ENCODE measurements at places on chromosomes 2 and 18.
A peak's percentile ranks its signal among the peaks of the same experiment; 100 is the strongest.

DNA sequence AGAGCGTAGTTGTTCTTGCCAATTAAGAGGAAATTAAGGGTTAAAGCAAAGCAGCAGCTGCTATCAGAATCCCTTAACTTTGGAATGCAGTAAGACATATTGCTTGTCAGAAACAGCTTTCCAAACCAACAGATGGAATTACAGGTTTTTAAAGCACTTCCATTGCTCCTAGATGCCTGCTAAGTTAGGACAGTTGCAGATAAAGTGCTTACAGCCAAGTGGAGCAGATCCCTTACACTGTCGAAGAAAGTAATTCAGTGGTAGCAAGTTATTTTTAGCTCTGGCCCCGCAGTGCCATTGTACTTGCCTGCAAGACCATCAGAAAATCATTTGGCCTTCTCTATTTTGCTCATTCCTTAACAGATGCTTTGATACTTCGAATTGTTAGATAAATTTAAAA lies 5.4 kb downstream of the PDK1 start:
- DNase-seq = no peak

- DNase-seq = no peak
Measured at GRCh38 chr2:42960842-42961180, 168.4 kb upstream of the HAAO start.

DNA sequence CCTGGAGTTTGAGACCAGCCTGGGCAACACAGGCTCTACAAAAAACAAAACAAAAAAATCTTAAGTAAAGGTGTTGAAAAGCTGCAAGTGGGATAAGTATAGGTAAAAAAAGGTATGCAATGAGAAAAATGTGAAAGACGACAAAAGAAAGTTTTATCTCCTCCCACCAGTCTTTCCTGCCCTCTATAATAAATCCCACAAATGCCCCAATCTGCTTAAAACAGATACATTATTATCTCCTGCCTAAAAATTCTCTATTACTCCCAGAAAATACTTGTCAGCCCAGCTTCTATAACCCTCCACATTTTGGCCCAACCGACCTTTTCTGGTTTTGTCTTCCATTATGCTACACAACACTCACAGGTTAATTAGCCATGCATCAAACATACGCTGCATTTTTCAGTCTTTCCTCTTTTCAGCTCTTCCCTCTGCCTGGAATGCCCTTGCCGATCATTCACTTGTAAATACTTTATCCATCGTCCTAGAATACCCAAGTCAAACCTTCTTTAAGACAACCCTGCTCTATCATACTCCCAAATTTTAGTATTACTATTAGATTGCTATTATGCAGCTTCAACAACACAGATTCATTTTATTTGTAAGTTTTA lies 10.8 kb downstream of the ASXL2 start:
- DNase-seq = no peak

DNA sequence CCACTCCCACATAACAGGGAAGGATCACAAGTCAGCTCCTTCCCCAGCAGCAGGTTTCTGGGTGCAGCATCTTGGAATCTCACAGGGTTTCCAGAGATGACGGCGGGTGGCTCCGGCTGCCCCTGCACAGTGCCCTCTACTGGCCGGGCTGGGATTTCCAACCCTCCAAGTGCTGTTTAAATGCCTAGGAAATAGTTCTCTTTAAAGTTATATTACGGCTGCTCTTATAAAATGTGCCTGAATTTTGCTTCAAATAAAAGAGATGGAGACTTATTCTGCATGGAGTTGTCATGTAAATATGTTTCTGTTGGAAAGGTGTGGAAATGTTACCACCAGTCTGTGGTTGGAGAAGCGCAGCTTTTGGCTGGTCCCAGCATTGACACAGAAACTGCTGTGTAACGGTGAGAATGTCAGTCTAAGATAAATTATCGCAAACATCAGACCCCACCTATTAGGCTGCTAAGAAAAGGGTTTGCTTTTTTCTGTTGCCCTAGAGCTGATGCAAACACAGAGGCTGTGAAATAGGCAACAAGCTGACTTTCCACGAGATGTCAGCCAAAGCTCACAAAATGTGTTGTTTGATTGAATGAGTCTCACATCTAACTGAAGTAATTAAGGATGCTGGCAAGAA lies 3.3 kb upstream of the HJURP start:
- peak; percentile 67 for DNase-seq

GRCh38 chr2:182866461-182867406 lies at the start of gene FRZB:
TSS of gene FRZB (minus strand) at chr2:182866637. CDS start at chr2:182866552, 85 bp downstream.
- no peak for DNase-seq

- DNase-seq = no peak
Measured at GRCh38 chr18:44156126-44156525, 524.6 kb upstream of the SETBP1 start.

GRCh38 chr2:154161286-154161685 lies 289.6 kb downstream of the GALNT13 start:
- no peak for DNase-seq

GRCh38 chr2:23824777-23825212 lies 102.1 kb downstream of the ATAD2B start:
- DNase-seq = no peak

- peak; percentile 12 for DNase-seq
Measured at GRCh38 chr2:168490946-168491605, 35.0 kb downstream of the CERS6 start.

DNA sequence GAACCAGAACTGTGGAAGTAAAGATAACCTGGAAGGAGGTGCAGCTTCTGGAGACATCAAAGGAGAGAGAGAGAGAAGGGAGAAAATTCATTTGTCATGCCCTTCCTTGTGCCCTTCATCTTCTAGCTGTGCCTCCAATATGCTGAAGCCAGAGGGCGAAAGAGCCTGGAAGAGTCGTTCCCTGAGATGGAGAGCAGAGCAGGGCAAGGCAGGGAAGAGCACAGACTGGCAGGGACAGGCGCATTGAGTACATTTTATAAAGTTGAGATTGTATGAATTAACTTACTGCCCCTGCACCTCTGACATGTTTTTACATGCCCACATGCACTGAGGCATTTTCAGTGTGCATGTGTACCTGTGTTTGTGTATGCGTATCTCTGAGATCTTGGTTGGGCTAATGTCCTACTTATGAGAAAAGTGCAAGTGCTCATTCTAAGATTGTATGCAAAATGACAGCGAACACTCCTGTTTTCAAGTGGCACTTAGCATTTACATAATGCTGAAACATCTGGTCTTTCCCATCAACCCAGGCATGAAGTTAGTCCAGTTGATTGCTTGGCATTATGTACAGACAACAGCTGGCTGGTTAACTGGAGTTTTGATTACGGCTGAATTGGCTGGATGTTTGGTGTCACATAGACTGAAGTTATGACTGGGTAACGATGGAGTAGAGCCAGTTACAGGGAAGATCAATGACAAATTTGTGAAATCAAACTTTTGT lies 23.7 kb upstream of the MMADHC start:
- no peak for DNase-seq

GRCh38 chr18:75132931-75133525 lies 75.9 kb downstream of the PTGR3 start:
- DNase-seq = no peak

GRCh38 chr2:28381225-28382180 lies 11.2 kb upstream of the FOSL2 start:
- DNase-seq = no peak

DNA sequence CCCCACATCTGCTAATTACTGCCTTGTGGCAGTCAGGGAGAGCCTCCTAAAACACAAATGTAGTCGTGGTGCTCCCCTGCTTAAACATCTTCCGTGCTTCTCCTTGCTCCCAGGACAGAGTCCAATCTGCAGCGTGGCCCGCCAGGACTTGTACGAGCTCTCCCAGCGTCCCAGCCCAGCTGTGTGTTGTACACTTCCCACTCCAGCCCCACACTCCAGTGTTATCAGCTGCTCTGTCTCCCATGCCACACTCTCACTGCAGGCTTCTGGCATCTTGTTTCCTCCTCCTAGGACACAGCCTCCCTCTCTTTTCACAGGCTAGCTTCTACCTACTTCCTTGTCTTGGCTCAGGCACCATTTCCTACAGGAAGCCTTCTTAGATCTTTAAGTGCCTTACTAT lies 199.4 kb downstream of the ALPK2 start:
- no peak for DNase-seq

GRCh38 chr2:165192729-165193128 lies 11.1 kb downstream of the SCN3A start:
- no peak for DNase-seq

DNA sequence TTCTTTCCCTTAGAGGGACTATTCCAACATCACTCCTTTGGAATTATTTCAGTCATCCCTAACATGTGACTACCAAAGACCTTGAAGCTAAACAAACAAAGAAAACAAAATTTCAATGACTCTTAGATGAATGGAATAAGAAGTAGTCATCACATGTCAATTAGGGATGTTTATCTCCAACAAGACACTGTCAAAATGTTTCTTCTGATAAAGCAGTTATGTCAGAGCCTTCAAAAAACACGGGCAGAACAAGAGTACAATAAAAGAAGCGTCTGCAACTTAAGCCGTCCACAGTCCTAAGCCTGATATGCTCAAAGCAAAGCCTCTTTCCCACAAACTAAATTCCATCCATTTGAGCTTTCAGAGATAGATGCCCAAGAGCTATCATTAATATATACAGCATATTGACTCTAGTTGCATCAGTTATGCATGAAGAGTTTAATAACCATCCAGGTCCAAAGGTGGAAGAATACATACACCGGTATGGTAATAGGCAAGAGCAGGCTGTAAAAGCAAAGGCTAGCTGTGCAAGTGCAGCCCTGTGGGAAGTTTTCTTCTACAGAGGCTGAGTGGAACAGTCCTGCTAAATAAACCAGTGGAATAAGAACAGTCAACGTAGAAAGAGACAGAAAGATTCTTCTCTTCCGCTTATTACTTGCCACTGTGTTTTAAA lies 98.1 kb downstream of the ICA1L start:
- DNase-seq = no peak

DNA sequence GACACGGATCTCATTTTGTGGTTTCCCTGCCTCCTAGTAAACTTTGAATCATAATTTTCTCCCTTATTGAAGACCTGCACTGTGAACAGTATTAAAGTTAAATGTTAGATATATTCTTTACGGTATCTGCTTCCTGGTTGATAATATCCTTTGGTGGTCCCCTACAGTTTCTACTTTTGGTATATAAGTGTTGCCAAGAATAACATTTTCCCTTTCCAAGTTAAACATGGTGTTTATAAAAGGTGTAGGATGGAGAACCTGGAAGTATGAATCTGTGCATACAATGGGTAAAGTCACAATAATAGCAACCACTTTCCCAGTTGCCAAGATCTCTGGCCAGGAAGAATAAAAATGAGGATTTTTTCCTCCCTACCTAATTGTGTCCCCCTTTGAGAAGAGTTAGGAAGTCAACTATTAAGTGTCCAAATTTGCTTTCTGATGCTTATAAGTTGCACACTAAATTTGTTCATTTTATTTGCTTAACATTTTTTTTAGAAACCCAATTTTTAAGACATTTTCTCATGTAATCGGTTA lies 201.0 kb upstream of the STK17B start:
- no peak for DNase-seq

DNA sequence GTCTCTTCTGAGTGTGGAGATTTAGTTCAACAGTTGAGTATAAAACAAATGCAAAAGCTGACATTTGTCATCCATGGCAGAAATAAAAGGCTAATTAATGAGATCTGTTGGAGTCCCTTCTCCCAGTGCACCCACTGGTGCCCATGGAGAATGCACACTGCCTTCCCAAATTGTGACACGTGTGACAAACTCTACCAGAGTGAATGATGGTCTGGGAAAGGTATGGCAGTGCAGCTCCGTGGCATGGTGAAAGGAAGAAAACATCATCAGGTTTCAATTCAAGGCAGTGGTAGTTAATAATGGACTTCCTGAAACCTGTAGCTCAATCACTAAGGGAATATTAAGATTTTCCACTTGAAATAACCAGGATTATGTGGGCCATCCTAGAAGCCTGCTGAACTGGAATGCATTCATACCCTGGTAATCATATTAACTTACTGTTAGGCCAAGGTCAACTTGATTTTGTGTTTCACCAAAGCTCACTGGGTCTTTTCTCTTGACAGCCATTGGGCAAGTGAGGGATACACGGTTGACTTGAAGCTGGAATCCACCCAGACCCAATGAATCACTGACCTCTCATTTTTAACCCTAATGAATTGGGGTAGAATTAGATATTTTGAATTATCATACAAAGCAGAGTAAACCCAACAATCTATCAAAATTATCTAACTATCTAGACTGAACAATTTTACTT lies 167.6 kb downstream of the AFF3 start:
- no peak for DNase-seq

DNA sequence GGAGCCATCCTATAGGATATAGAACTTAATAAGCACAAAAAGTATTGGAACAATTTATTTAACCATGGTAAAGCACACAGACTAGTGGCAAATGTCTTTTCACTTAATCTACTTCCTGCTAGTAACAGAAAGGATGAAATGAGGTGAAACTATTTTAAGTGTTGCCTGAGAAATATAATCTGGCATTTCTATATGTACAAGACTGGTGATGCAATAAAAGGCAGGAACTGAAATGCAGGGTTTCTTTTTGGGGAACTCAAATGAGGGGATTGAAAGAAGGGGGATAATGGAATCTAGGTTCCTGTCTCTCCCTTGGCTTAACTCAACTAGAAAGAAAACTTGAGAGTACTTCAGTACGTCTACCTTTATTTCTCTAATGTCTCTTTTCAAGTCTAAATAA lies 122.3 kb downstream of the MEMO1 start:
- DNase-seq = no peak

GRCh38 chr18:12393998-12394397 lies 13.7 kb upstream of the PRELID3A start:
- DNase-seq = no peak

GRCh38 chr2:238563551-238563950 lies 136.8 kb downstream of the ASB1 start:
- no peak for DNase-seq

GRCh38 chr2:53490659-53491058 lies 276.9 kb upstream of the CHAC2 start:
- no peak for DNase-seq

- no peak for DNase-seq
Measured at GRCh38 chr18:10284540-10285282, 169.7 kb upstream of the APCDD1 start.

GRCh38 chr2:232772531-232772930 lies 3.8 kb downstream of the KCNJ13 start:
- DNase-seq = no peak

GRCh38 chr2:234708091-234708683 lies 211.3 kb upstream of the ARL4C start:
- no peak for DNase-seq

DNA sequence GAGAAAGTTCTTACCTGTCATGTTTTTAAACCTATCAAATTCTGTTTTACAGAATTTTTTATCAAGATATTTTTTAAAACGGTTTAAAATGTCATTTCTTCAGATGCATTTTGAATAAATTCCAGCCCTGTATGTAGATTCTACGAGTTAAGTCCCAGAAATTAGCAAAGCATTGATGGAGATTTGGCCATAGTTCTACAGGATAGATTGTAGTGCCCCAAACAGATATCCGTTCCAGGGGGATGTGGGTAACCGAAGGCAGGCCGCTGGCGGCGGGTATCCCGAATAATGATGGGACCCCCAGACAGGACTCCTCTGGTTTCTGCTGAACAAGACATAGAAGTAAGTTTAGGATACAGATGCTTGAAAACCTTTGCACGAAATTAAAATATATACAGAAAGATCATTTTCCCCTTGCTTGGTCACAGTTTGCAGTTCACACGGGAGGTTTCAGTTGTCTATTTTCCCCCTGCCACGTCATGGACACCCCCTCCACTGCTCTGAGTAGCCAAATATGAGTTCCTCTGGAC lies 755 bp downstream of the NOL4 start:
- no peak for DNase-seq

GRCh38 chr2:25324905-25325592 lies 16.7 kb downstream of the DNMT3A start:
- DNase-seq = peak; percentile 43
